ENCODE measurements at places on chromosomes 16 and 17.

DNA sequence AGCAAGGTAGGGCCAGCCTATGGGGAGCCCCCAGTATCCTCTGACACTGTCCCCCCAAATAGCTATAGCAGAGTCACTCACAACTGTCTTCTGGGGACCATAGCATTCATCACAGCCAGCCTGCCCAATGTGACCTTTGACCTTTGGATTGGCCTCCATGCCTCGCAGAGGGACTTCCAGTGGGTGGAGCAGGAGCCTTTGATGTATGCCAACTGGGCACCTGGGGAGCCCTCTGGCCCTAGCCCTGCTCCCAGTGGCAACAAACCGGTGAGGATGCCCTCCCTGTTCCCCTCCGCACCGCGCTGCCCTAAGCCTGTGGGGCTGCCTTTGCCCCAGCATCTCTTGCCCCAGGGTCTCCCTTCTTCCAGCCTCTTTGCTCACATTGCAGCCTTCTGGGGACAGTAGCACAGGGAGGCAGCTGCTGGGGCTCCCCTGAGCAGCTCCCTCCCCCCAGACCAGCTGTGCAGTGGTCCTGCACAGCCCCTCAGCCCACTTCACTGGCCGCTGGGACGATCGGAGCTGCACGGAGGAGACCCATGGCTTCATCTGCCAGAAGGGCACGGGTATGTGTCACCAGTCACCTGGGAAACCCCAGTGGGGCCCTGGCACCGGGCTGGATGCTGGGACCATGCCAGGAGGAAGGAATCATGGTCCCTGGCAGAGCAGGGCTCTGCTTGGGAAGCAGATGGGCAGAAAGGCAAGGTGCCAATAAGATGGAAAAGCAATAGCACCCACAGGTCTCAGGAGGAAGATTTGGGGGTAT is 61.1 kb downstream of the MRC2 start:
- DNase-seq: no peak

DNA sequence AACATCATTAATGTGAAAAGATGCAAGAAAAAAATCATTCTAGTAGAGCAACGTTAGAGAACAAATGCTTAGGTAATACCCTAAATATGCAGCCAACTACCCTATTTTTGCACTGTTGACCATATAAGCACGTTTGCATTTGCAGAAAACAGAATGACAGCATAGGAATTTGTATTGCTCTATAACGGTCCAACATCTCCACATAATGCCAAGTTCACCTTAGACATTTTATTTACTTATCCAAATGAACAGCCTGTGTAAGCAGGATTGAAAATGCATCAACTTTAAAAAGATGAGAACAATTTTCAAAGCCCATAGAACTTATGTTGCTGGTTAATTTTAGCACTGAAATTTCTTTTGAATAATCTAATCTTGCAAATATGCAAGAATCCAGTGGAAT is 19.1 kb upstream of the RSL1D1 start:
- no peak for DNase-seq

- DNase-seq: peak; percentile 44
Measured at GRCh38 chr17:68205808-68206720, 41.8 kb upstream of the AMZ2 start.

GRCh38 chr17:59754552-59754951 is 47.1 kb downstream of the VMP1 start:
- DNase-seq: no peak

DNA sequence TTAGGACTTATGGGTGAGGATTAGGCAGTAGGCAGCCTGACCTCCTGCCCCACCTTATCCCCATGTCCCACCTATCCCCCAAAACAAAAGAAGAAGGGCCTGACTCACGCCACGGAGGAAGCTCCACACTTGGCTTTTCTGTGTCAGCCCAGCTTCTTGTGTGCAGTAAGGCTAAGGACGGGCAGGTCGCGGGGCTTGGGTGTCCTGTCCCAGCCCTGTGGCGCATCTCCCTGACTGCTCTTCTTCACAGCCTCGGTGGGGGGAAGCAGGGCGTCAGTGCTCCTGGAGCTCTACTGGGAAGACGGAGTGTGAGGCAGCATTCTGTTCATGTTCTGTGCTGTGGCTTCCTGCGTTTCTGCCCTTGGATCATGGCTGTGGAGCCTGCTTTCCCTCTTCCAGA is 34.6 kb upstream of the ALDH3A2 start:
- DNase-seq: peak; percentile 9

Measured in ELF-1 (cell line).